ENCODE measurements at places on chromosomes 4 and X.

GRCh38 chr4:123929565-123929964, 533.0 kb downstream of the SPRY1 start:
- no peak overlapping the region for H3K4me3 ChIP-seq
- no peak overlapping the region for H3K27ac ChIP-seq
- DNase-seq: no peak
- H3K36me3 ChIP-seq: no peaks in the 10 kb centered on the region
- no peaks in the 10 kb centered on the region for H3K27me3 ChIP-seq
- H3K4me1 ChIP-seq: no peaks in the 10 kb centered on the region

GRCh38 chr4:156377036-156377710, 423.5 kb upstream of the CTSO start:
- DNase-seq: no peak
- H3K36me3 ChIP-seq: no peaks in the 10 kb centered on the region
- H3K27ac ChIP-seq: no peak overlapping the region
- no peaks in the 10 kb centered on the region for H3K4me1 ChIP-seq
- no peak overlapping the region for H3K4me3 ChIP-seq

- H3K4me1 ChIP-seq: no peaks in the 10 kb centered on the region
- no peaks in the 10 kb centered on the region for H3K36me3 ChIP-seq
- no peak overlapping the region for H3K4me3 ChIP-seq
Observed at GRCh38 chr4:48361012-48361400, 19.7 kb downstream of the SLAIN2 start.

- H3K4me1 ChIP-seq: no peaks in the 10 kb centered on the region
- no peak for DNase-seq
- H3K27ac ChIP-seq: no peak overlapping the region
- H3K36me3 ChIP-seq: no peaks in the 10 kb centered on the region
- no peaks in the 10 kb centered on the region for H3K27me3 ChIP-seq
Observed at GRCh38 chr4:127049526-127049925, 583.2 kb upstream of the INTU start.

- H3K36me3 ChIP-seq: peaks cover 3% of the 10 kb centered on the region
- no peak overlapping the region for H3K27ac ChIP-seq
- no peak overlapping the region for H3K4me3 ChIP-seq
- no peak for DNase-seq
- H3K4me1 ChIP-seq: no peaks in the 10 kb centered on the region
Observed at GRCh38 chrX:2351999-2352995, 148.5 kb downstream of the DHRSX start.

GRCh38 chr4:162852642-162853041, 314.0 kb downstream of the NAF1 start:
- no peak overlapping the region for H3K27ac ChIP-seq
- H3K36me3 ChIP-seq: no peaks in the 10 kb centered on the region
- H3K27me3 ChIP-seq: no peaks in the 10 kb centered on the region

GRCh38 chrX:41779030-41779564, 55.1 kb downstream of the GPR82 start:
- H3K4me3 ChIP-seq: no peak overlapping the region
- H3K36me3 ChIP-seq: no peaks in the 10 kb centered on the region
- no peaks in the 10 kb centered on the region for H3K4me1 ChIP-seq
- H3K27me3 ChIP-seq: no peaks in the 10 kb centered on the region
- H3K27ac ChIP-seq: no peak overlapping the region

- H3K4me1 ChIP-seq: no peaks in the 10 kb centered on the region
- no peak overlapping the region for H3K4me3 ChIP-seq
- H3K27me3 ChIP-seq: no peaks in the 10 kb centered on the region
- H3K36me3 ChIP-seq: no peaks in the 10 kb centered on the region
Observed at GRCh38 chr4:119748853-119749252, 120.2 kb upstream of the PDE5A start.
